ENCODE measurements at places on chromosomes 16 and 17.

DNA sequence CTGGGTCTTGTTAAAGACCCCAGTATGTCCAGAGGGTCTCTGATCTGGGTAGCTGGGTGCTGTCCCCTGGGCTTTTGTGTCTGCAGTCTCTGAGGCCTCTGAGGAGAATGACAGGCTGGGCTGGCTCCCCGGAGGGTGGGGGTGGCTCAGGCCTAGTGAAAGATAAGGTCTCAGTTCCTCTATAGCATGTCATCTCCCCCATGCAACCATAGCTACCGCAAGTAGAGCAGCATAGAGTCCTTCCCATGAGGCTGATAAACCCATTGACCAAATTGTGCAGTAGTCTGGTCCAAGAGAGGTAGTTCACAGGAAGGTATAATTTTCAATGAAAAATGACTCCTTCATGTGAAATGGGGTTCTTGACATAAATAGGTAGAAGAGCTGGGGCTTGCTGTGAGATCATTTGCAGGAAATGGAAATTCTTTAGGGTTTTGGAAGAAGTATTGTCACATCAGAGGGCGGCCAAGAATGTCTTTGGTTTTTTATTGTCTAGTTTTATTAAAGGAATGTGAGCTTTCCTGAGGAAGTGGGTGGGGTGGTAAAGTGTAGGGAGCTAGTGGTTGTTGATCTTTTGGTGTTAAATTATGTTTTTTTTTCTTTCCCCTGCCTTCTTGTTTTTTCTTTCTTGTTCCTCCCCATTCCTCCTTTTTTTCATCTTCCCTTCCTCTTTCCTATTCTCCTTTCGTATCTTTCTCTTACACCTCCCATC, 21.0 kb downstream of the SLC7A6OS start:
- no peak for DNase-seq

DNA sequence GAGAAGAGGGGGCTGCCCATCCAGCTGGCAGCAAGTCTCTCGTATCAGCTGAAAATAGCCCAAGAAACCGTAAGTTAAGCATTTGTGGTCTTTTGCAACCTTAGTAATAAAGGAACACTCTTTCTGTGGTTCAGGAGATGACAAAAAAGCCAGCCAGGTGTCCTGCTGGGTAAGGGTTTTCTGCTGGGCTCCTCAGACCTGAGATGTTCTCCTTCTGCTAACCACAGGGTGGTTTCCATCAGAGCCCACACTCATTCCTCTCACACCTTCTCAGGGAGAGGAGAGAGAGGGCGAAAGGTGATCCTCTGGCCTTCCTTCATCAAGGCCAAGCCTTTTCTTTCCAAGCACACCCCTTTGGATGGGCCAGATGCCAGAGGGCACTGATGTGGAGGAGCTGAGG, 70.7 kb downstream of the TEX14 start:
- DNase-seq = no peak

- no peak for DNase-seq
Observed at GRCh38 chr16:2460391-2460713, 443 bp downstream of the TEDC2 start.

DNA sequence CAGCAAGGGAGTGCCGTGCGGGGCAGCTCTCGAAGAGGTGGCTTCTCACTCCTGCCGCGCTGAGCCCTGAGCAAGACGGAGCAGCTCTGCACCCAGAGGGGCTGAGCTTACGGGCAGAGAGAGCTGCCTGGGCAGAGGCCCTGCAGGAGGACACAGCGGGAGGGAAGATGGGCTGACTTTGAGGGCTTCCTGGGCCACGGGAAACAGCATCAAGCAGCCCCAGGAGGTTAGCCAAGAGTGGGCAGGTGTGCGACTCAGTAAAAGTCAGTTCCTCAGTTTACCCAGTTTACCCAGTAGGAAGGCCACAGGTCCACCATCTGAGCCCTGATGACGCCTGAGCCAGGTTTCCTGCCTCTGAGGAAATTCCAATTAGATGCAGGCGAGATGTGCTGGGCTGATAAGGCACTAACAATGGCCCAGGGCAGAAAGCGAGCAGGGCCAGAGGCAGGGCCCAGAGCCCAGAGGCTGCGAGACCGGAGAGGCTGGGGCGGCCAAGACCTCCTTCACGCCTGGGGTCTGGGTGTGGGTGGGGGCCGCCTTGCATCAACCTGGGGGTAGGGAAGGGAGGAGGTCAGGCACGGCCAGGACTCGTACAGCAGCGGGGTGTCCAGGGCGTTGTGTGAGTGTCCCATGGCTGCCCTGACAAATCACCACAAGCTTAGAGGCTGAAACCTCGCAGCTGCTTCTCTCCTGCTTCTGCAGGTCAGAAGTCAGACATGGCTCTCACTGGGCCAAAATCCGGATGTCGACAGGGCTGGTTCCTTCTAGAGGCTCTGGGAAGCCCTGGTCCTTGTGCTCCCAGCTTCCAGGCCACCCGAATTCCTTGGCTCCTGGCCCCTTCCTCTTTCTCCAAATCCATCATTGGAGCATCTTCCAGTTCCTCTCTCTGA, 32.0 kb upstream of the CIBAR2 start:
- no peak for DNase-seq

DNA sequence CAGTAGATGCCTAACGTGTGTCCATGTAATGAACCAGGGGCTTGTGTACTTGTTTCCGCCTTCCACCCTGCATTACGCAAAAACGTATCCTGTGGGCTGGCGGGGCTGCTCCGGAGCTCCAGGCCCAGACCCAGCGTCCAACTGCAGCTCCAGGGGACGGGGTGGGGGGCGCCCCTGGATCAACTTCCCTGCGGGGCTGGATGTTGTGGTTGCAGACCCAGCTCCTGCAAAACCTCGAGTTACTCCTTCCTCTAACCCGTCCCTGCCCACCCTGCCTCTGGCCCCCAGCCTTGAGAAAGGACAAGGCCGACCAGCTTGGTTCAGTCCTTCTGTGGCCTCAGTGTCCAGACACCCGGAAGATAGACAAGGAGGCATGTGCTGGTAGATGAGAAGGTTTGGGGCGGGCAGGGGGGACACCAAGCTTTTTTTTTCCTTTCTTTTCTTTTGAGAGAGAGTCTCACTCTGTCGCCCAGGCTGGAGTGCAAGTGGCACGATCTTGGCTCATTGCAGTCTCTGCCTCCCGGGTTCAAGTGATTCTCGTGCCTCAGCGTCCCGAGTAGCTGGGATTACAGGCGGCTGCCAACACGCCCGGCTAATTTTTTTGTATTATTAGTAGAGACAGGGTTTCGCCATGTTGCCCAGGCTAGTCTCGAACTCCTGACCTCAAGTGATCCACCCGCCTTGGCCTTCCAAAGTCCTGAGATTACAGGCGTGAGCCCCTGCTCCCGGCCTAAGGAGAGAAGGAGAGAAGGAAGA, 731 bp upstream of the EXOC7 start:
- DNase-seq = no peak

- no peak for DNase-seq
Observed at GRCh38 chr16:75495076-75495674, at the start of gene CHST6. CHST6 (minus strand) TSS chr16:75495441; CDS start chr16:75479828, 15,613 bp downstream.

DNA sequence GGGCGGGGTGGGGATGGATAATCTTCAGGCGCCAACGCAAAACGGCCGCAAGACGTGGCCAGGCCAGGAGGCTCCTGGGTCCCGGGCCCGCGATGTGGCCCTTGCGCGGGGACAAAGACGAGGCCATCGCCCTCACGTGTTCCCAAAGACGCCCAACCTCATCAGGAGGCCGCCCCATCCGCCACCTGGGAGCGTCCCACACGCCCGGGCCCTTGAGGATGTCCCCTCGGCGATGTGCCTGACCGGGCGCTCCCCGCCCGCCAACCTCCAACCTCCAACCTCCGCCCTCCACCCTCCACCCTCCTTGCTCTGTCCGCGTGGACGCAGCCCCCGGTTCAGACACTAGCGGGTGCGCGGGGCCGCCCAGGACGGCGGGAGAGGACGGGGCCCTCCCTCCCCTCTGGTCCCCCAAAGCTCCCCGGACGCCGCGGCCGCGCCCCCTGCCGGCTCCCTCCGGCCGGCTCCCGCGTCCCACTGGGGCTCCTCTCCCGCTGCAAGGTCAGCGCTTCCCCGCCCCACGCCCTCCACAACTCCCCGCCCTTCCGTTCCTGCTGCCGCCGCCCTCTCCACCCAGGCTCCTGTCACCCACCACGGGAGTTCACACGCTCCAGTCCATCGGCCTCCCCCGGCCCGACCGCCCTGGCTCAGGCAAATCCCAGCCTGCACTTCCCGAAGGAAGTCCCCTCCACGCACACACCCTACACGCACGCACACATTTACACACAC, 250.8 kb upstream of the RPL38 start:
- DNase-seq = no peak

- DNase-seq = no peak
Observed at GRCh38 chr17:36934692-36935630, 2.3 kb upstream of the LHX1 start.

- no peak for DNase-seq
Observed at GRCh38 chr17:27105636-27106035, 188.3 kb upstream of the WSB1 start.
